ENCODE measurements at places on chromosomes 1 and 21.

DNA sequence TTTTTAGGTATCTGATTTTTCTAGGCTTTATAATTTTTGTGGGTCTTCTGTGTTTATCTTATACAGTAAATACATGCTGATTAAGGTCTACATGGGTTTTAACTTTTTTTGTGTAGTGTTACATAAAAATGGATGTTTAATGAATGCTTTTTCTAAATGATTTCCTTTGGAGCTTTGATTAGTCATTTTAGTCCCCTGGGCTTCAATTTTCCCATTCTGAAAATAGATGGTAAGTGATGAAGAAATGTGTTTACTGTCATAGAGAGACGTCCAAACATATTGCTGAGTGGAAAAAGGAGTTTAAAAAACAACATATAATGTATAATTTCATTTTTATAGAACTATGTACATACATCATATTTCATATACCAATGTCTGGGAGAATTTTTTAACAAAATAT, 140.9 kb upstream of the HMCN1 start:
- no peaks in the 10 kb centered on the region for H3K27me3 ChIP-seq
- H3K4me1 ChIP-seq: peaks cover 27% of the 10 kb centered on the region
- DNase-seq: no peak

- no peak for DNase-seq
- H3K27ac ChIP-seq: no peak overlapping the region
- H3K4me3 ChIP-seq: no peak overlapping the region
- peaks cover 3% of the 10 kb centered on the region for H3K4me1 ChIP-seq
- H3K36me3 ChIP-seq: no peaks in the 10 kb centered on the region
- H3K27me3 ChIP-seq: no peaks in the 10 kb centered on the region
Observed at GRCh38 chr1:168623831-168624230, 47.4 kb downstream of the XCL1 start.

DNA sequence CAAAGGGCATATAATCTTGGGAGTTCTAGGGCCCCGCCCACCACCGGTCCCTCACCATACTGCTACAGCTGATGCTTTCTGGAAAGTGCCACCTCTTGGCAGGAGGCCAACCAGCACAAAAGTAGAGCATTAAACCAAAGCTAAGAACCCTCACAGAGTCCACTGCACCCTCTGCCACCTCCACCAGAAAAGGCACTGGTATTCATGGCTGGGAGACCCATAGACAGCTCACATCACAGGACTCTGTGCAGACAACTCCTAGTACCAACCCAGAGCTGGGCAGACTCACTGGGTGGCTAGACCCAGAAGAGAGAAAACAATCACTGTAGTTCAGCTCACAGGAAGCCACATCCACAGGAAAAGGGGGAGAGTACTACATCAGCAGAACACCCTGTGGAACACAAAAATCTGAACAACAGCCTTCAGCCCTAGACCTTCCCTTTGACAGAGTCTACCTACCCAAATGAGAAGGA, 10.8 kb downstream of the THEM4 start:
- peaks cover 91% of the 10 kb centered on the region for H3K4me1 ChIP-seq
- H3K36me3 ChIP-seq: peaks cover 16% of the 10 kb centered on the region
- no peaks in the 10 kb centered on the region for H3K27me3 ChIP-seq
- peak overlapping the region; percentile 54 for H3K27ac ChIP-seq

DNA sequence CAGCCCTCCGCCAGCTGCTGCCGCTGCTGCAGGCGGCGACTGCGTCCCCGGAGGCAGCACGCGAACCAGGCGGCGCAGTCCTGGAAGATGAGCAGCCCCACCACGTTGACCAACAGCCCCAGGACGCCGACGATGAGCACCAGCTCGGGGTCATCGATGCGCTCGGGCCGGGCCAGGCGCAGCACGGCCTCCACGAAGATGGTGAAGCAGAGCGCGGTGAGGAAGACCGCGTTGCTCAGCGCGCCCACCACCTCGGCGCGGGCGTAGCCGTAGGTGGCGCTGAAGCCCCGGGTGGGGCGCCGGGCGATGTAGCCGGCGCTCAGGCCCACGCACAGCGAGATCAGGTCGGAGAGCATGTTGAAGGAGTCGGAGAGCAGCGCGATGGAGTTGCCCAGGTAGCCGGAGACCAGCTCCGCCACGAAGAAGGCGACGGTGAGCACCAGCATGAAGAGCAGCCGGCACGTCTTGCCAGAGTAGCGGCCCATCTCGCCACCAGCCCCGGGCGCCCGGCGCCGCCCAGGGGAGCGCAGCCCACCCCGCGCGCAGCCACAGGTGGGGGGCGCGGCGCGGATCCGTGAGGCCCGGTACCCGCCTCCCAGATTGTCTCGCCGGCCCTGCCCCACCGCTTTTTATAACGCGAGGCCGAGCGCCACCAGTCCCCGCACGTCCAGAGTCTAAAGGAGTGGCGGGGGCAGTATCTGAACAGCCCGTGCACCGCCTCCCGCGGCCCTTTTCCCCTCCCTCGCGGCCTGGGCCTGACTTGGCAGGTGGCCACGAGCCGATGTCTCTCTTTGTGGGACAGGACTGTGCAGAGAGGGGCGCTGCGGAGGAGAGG, at the start of gene SLC30A10:
Gene SLC30A10 (minus strand): TSS at position 602 of the 835 bp plus-strand sequence. CDS start 117 bp downstream, at position 485.
- H3K27ac ChIP-seq: no peak within 1 kb of the TSS
- no peaks in the 10 kb centered on the region for H3K36me3 ChIP-seq
- H3K27me3 ChIP-seq: peaks cover 10% of the 10 kb centered on the region
- no peak within 1 kb of the TSS for H3K4me3 ChIP-seq
- no peak for DNase-seq
- no peaks in the 10 kb centered on the region for H3K4me1 ChIP-seq

DNA sequence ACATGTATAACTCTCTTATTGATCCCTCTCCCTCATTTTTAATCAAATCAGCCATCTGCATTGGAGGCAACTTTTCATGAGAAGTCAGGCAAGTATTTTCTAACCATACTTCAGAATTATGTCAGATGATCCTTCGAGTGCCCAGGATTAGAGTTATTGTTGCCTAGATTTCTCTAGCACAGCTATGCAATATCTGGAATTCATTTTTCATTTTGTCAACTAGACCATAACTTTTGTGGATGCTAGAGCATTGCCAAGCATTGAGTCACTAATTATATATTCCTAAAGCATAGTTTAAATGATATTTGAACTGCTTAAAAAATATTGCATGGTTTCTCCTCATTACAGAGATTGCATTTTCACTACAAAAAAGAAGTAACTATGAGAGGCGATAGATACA, 21.2 kb downstream of the HFM1 start:
- no peak overlapping the region for H3K27ac ChIP-seq
- H3K4me3 ChIP-seq: no peak overlapping the region
- DNase-seq: no peak
- no peaks in the 10 kb centered on the region for H3K27me3 ChIP-seq
- no peaks in the 10 kb centered on the region for H3K4me1 ChIP-seq

- H3K4me3 ChIP-seq: no peak overlapping the region
- H3K36me3 ChIP-seq: no peaks in the 10 kb centered on the region
- no peaks in the 10 kb centered on the region for H3K4me1 ChIP-seq
- H3K27ac ChIP-seq: no peak overlapping the region
- DNase-seq: no peak
- H3K27me3 ChIP-seq: no peaks in the 10 kb centered on the region
Observed at GRCh38 chr1:68188644-68189340, 43.5 kb downstream of the WLS start.

- DNase-seq: no peak
- H3K4me1 ChIP-seq: no peaks in the 10 kb centered on the region
- no peaks in the 10 kb centered on the region for H3K27me3 ChIP-seq
- H3K27ac ChIP-seq: no peak overlapping the region
- H3K36me3 ChIP-seq: no peaks in the 10 kb centered on the region
Observed at GRCh38 chr1:233993651-233994050, 89.2 kb downstream of the SLC35F3 start.

GRCh38 chr1:207876131-207876530, 34.8 kb downstream of the CD34 start:
- no peak overlapping the region for H3K4me3 ChIP-seq
- H3K4me1 ChIP-seq: peaks cover 45% of the 10 kb centered on the region
- H3K27ac ChIP-seq: no peak overlapping the region
- no peak for DNase-seq
- H3K36me3 ChIP-seq: no peaks in the 10 kb centered on the region

DNA sequence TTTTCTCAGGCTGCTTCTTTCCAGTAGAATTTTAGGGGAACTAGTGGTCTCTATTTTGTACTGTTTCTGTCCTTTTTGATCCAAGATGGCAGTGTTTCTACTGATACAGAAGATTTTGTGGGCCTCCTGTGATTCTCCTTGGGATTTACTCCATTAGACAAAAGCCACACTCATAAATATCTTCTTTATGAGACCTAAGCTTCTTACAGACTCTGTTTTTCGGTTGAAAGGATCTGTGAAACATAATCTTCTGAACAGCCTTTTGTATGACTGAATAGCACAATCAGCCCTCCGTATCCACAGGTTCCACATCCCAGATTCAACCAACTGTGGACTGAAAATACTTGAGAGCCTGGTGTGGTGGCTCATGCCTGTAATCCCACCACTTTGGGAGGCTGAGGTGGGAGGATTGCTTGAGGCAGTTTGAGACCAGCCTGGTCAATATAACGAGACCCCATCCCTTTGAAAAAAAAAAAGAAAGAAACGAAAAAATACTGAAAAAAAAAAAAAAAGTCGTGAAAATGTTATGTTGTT, 10.8 kb upstream of the PSMD4 start:
- DNase-seq: no peak
- no peaks in the 10 kb centered on the region for H3K27me3 ChIP-seq
- H3K36me3 ChIP-seq: peaks cover 64% of the 10 kb centered on the region
- H3K4me1 ChIP-seq: no peaks in the 10 kb centered on the region

DNA sequence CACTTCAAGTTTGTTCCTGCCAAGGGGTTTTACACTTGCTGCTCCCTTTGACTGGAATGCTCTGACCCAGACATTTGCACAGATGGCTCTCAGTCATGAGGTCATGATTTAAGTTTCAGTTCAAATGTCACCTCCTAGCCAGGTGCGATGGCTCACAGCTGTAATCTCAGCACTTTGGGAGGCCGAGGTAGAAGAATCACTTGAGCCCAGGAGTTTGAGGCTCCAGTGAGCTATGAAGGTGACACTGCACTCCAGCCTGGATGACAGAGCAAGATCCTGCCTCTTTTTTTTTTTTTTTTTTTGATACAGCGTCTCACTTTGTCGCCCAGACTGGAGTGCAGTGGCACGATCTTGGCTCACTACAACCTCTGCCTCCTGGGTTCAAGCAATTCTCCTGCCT, 4.5 kb upstream of the ZMYM4 start:
- H3K27me3 ChIP-seq: no peaks in the 10 kb centered on the region
- no peak overlapping the region for H3K4me3 ChIP-seq
- peaks cover 5% of the 10 kb centered on the region for H3K4me1 ChIP-seq
- no peak overlapping the region for H3K27ac ChIP-seq
- DNase-seq: no peak

GRCh38 chr1:214316593-214316992, 35.6 kb downstream of the SMYD2 start:
- H3K4me1 ChIP-seq: no peaks in the 10 kb centered on the region
- H3K36me3 ChIP-seq: peaks cover 17% of the 10 kb centered on the region
- no peak for DNase-seq
- H3K4me3 ChIP-seq: no peak overlapping the region

- no peak overlapping the region for H3K4me3 ChIP-seq
- no peaks in the 10 kb centered on the region for H3K4me1 ChIP-seq
- H3K27me3 ChIP-seq: no peaks in the 10 kb centered on the region
Observed at GRCh38 chr1:8482979-8483381, 165.1 kb downstream of the SLC45A1 start.

- no peak for DNase-seq
- no peaks in the 10 kb centered on the region for H3K27me3 ChIP-seq
- peaks cover 72% of the 10 kb centered on the region for H3K4me1 ChIP-seq
- peak overlapping the region; percentile 87 for H3K27ac ChIP-seq
Observed at GRCh38 chr1:55214934-55215193, 300 bp downstream of the USP24 start.

GRCh38 chr1:70890408-70890807, 157.2 kb downstream of the PTGER3 start:
- no peak overlapping the region for H3K4me3 ChIP-seq
- no peaks in the 10 kb centered on the region for H3K4me1 ChIP-seq
- no peak for DNase-seq
- no peaks in the 10 kb centered on the region for H3K36me3 ChIP-seq
- no peak overlapping the region for H3K27ac ChIP-seq

- no peaks in the 10 kb centered on the region for H3K27me3 ChIP-seq
- DNase-seq: no peak
- no peak overlapping the region for H3K4me3 ChIP-seq
- H3K4me1 ChIP-seq: peaks cover 36% of the 10 kb centered on the region
- H3K27ac ChIP-seq: no peak overlapping the region
Observed at GRCh38 chr1:92587445-92587844, 100.7 kb upstream of the GFI1 start.

DNA sequence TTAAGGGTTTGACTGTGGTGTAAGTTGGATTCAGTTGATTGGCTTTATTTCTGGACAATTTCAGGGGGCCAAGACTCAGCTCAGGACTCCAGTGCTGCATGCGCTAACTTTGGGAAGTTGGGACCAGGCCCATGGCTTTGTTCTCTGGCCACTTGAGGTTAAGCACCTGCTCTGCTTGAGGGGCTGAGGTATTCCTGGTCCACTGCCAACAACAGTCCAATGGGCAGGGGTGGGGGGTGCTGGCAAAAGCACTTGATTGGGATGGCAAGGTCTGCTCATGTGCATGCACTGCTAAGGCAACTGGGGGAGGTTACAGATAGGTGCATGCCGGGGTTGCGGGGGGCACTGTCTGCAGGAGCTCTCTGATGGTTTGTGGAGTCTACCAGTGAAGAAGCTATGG, 52.6 kb upstream of the ASB17 start:
- no peak overlapping the region for H3K27ac ChIP-seq
- H3K4me3 ChIP-seq: no peak overlapping the region
- no peaks in the 10 kb centered on the region for H3K36me3 ChIP-seq
- no peaks in the 10 kb centered on the region for H3K27me3 ChIP-seq

- H3K4me1 ChIP-seq: no peaks in the 10 kb centered on the region
- H3K36me3 ChIP-seq: no peaks in the 10 kb centered on the region
- DNase-seq: no peak
- no peak overlapping the region for H3K27ac ChIP-seq
- no peak overlapping the region for H3K4me3 ChIP-seq
Observed at GRCh38 chr1:88736633-88737248, 52.7 kb downstream of the PKN2 start.

DNA sequence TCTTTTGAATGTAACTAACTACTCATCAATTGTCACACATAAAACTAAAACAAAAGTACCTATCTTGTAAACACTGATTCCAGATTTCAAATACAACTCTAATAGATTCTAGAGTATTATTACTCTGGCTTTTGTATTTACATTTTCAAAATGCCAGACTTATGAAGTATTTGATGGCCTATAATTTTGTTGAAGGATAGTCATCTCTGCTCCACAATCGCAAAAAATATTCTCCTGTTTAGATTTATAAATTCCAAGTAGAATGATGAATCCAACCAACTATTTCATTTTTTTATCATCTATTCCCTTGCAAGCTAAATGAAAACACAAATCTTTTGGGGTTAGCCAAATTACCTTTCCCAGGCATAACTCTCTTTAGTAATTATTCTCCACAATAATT, 75.0 kb upstream of the GUCA2A start:
- no peaks in the 10 kb centered on the region for H3K36me3 ChIP-seq
- no peaks in the 10 kb centered on the region for H3K27me3 ChIP-seq
- H3K4me3 ChIP-seq: no peak overlapping the region
- no peaks in the 10 kb centered on the region for H3K4me1 ChIP-seq
